ENCODE measurements at places on chromosomes 2 and 18.

GRCh38 chr2:231384970-231385369, 10.5 kb upstream of the B3GNT7 start:
- DNase-seq, result no peak

DNA sequence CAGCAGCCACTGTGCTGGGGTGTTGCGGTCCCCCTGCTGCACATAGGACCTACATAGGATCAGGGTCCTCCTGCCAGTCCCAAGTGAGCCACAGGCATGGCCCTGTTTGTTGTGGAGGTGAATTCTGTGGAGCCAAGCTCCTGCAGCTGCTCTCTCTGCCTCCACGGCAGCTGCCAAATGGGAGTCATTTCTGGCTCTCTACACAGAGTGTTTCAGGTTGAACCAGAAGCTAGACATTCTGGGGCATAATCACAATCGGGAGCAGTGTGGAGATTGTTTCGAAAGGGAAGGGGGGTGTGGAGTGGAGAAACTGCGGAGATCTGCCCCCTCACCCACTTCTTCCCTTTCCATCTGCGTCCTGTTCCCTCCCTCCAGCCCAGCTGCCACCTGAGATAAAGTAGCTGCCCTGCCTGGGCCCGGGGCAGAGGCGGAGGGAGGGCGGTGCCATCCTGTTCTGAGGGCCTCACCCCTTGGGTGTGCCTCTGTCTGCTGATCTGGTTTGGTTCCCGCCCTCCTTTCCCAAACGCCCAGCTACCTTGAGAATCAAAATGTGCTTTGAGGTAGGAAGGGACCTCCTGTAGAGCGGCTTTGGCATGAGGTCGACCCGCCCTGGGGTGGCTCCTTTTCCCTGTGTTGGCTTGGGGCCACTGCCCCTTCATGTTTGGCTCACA, 139.4 kb downstream of the WDSUB1 start:
- DNase-seq, result no peak

GRCh38 chr2:205022841-205023240, 477.6 kb downstream of the PARD3B start:
- no peak for DNase-seq

DNA sequence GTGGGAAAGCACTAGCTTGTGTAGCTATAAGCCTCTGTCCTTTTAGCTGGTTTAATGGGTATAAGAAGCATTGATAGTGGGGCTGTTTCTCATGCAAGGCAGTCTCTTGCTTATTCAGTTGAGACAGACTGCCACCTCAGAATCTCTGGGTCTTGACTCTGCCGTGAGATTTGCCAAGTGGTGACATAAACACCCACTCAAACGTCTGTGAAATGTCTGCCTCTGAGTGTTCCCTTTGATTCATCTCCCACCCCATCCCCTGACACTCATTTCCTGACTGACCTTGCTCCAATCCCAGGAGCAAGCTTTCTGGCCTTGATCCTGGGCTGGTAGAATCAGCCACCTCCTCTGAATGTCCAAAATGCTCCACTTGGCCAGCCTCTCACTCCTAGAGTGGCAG, 141.9 kb upstream of the RBMS1 start:
- no peak for DNase-seq

DNA sequence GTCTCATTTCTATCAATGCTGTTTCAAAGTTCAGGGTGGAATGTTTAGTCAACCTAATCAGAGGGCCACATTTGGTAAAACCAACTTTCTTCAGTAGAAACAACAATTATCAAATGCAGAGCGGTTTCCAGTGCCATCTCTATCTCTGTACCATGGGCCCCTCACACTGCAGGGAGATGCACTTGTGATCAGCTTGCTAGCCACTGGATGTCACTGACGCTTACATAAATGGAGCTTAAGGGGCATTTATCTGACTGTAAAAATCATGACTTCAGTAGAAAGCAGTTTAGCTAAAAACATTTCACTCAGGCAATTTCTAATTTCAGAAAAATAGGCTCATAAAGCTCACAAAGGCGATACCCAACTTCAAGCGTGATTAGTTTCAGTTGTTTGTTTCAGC, 678.0 kb downstream of the ZEB2 start:
- no peak for DNase-seq

DNA sequence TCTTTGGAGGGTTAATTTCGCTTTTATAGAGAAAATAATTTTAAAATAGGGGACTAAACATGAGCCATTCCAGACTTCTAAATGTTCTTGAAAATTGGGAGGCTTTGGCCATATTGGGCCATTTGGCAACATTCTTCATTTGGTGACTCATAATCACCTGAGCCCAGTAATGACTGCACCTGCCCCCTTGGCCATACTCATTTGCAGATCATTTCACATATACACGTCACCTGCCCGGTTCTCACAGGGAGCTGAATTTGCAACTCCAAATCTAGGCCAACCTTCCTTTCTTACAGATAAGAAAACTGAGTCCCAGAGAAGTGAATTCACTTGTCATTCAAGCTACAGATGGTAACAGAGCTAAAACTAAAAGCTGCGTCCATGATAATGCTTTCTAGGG, 289.7 kb downstream of the EPHA4 start:
- no peak for DNase-seq

DNA sequence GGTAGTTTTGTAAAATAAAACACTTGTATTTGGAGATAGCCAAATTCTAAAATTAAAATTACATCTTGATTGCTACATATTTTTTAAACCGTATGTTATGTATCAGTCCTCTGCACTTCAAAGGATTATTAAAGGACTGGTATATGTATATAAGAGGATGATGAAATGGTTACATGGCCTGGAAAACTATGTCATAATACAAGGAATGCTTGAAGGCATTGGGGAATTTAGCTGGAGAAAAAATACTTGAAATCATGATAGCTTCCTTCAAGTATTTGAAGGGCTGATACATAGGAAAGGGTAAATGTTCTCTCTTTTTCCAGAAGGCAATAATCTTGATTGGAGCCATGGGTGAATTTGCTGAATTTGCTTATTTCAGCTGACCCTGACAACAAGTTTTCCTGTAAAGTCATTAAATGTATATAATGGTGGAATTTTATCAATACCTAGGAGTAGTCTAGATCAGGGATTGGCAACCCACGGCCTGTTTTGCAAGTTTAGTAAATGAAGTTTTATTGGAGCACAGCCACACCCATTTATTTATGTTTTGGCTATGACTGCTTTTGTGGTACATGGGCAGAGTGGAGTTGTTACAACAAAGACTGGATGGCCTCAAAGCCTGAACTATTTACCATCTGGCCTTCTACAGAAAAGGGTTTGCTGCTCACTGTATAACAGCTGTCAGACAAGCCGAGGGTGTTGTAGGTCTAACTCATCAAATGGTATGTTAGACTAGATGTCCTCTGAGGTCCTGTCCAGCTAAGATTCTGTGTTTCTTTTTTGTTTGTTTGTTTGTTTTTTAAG, 34.4 kb downstream of the ACYP2 start:
- DNase-seq, result no peak

DNA sequence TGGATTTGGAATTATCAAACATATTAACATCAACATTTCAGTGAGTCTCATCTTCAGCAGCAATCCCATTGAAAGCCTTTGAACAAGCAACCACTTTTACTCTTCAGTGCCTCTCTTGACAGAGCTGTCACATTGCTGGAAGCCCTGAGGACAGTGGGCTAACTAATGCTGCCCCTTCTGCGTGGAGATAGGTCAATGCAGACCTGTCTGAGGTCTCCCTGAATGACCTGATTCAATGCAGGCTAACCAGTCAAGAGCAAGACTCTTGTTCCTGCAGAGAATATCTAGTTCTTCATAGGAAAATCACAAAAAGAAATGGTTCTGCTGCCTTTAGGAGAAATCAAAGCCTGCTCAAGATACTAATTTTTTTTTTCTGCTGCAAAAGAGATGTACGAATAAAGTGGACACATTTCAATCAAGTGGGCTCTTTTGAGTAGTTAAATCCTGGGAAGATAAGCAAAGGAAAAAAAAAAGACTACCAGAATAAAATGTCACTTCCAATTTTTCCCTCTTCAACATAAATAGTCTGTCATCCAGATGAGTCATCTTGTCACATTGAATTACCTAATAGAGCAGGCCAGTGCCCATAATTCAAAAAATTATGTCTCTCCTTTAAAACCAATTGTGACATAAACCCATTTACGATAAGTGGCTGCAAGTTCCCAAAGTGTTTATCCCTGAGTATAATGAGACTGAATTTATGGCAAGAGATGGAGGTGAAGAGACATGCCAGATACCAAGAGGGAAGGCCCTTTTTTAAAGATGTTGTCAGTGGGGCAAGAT, 1269.0 kb upstream of the DDX18 start:
- DNase-seq, result no peak

DNA sequence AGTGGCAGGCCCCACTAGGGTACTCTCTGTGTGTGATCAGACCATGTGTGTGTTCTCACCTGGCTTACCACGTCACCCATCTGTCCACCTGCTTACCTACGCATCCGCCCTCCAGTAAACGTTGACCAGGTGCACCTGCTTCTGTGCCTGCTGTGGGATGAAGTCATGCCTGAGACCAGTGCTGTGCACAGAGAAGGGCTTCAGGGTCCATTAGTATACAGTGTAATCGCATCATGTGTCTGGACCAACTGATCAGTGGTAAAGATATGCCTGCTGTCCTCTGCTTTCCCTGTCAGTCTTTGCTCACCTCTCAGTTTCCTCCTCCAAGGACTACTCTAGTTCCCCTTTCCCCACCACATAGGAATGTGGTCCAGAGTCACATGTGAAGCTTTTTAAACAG, 109.3 kb downstream of the FHOD3 start:
- no peak for DNase-seq

GRCh38 chr18:23387265-23387664, 65.8 kb upstream of the RIOK3 start:
- DNase-seq, result no peak

- no peak for DNase-seq
These were observed 539.0 kb upstream of the PIK3C3 start for GRCh38 chr18:41416044-41416443.

DNA sequence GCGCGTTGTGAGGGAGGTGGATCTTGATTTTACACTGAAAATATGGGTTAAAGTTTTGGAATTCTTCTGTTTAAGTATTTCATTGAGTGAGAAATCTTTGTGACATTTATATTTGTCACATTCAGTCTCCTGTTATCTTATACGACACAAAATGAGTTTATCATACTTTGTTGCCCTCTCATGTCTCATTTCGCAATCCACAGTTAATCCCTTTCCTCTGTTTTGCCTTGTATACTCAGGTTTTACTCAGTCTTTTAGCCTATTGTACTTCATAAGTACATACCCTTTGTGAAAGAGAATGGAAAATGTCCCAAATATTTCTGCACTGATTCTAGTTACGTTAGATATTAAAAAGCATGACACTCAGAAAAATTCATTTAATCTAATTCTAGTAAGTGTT, 142.7 kb downstream of the ATP9B start:
- no peak for DNase-seq

DNA sequence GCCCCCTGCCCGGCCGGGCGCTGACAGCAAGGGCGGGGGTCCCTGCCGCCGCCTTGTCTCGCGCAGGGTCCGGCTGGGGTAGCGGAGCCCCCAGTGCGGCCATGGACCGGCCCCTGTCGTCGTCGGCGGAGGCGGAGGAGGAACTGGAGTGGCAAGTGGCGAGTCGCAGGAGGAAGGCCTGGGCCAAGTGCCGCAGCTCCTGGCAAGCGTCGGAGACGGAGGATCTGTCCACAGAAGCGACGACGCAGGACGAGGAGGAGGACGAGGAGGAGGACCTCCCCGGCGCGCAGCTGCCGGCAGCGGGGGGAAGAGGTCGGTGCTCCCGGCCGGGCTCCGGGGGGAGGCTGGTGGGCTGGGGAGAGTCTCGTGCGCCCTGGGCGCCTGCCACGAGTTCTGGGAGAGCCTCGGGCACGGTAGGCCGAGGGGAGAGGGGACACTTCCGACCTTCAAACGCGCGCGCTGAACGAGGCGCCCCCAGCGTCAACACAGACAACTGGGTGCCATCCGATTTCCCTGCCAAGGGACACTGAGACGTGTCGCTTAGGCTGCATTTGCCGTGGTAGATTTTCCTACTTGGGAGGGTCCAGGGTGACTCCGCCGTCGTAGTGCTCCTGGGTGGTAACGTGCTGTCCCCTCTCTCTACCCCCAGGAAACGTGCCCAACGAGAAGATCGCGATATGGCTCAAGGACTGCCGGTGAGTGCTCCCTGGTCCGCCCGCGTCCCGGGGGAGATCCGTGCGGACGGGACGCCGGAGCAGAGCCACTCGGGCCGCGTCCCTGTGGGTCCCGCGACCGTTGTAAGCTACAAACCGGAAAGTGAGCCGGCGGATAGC, 652 bp downstream of the ITPRID2 start:
- DNase-seq, result no peak

DNA sequence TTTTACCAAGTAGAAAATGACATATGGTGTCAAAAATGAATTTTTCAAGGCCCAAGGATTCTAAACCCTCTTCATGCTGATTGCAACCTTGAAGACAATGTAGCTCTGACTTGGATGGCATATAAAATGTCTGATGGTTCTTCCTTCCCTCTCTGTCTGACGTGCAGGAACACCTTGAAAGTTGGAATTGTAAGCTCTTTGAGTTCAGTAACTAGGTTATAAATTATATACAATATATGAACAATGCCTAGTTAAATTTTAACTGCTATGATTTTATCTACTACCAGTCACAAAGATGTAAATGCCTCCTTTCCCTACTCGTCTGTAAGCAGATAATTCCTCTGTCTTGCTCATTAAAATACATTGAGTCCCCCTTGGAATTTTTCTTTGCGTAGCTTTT, 89.5 kb upstream of the TMEM17 start:
- no peak for DNase-seq

DNA sequence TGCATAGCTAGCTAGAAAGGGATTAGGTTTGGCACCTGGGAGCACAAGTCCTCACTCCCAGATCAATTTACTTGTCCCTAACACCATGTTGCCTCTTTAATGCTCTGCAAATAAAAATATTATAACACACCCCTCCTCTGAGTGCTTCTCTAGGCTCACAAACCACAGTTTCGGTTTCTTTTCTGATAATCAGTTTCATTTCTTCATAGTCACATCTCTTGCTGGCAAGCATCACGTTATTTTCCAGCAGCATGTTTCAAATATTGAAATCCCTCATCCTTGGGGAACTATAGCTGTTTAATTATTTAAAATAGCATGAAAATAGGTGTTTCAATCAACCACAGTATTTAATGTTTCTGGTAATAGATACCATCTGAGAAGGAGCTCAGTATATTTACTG, 13.9 kb upstream of the SMCHD1 start:
- DNase-seq, result no peak

- DNase-seq, result no peak
These were observed 38.1 kb upstream of the SLC3A1 start for GRCh38 chr2:44237221-44237620.

Measured in NCI-H187 treated with DMSO at 0.1 percent for 48 hours (cell line).